ENCODE measurements at places on chromosomes 4 and X.

DNA sequence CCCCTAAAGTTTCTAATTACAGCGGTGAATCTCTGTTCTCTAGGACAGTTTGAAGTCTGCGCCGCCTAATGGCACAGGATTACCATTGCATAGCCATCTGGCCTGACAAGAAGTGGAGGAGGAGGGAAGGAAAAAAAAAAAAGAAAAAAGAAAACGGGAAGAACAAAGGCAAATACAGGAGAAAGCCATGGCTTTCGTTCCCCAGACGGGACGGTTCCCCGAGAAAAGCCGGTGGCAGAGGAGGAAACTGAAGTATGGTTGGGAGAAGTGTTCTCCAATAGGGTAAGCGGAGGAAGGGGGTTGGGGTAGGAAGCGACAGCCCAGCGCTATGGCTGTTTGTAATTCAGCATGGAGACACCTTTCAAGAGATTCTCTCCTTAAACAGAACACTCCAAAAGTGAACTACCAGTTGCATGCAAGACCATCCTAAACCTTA lies 80.8 kb downstream of the HMGN5 start:
- peak; percentile 38 for DNase-seq

DNA sequence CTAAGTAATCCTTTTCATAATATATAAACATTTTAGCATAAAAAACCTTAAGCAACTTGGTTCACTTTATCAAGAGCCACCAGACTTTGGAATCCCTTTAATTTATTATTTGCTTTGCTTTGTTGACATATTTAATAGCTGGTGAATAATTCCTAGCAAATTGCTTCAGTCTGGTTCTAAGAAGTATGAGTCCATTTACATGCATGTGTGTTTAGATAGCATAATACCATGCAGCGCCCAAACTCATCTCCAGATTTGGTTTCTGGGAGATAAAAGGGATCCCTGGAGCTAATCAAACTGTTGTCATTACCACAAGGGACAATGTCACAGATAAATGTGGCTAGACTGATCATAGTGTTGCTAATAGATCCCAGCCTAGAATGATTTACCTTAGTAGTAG lies 111.8 kb downstream of the TMEM144 start:
- no peak for DNase-seq

- no peak for DNase-seq
Observed at GRCh38 chrX:87409113-87409841, 108.3 kb upstream of the KLHL4 start.

DNA sequence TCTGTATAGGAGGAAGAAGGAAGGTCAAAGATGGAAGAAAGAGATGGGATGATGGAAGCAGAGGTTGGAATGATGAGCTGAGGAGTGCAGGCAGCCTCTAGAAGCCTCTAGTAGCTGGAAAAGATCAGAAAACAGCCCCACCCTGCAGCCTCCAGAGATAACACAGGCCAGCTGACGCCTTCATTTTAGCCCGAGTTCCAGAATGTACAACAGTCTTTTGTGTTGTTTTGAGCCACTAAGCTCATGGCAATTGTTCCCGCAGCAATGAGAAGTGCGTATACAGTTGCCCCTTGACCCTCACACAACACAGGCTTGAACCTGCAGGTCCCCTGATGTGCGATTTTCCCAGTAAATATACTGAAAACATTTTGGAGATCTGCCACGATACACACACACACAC lies 72.0 kb downstream of the WFS1 start:
- DNase-seq = no peak

DNA sequence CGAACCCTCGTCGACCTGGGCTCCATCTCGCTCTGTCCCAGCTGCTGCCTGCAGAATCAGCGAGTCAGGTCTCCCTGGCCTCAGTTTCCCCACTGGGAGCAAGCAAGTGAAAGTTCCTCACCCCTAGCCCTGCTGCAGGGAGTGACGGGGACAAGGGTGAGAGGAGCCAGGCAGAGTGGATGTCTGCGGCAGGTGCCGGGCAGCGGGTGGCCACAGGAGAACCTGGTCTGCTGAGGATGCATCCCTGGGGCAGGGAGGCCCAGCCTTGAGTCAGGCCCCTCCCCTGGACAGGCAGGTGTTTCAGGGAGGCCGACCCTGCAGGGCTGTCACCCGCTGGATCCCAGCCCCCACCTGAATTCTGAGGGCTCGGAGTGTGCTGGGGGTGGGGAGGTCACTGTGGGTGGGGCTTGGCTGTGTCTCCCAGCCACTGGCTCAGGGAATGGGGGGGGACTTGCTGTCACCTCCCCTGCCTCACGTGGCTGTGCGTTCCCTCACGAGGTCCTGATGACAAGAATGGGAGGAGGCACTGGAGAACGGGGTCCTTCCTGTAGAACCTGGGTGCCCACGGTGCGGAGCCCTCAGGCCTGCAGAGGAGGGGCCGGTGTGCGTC lies 33.2 kb downstream of the LRPAP1 start:
- no peak for DNase-seq

DNA sequence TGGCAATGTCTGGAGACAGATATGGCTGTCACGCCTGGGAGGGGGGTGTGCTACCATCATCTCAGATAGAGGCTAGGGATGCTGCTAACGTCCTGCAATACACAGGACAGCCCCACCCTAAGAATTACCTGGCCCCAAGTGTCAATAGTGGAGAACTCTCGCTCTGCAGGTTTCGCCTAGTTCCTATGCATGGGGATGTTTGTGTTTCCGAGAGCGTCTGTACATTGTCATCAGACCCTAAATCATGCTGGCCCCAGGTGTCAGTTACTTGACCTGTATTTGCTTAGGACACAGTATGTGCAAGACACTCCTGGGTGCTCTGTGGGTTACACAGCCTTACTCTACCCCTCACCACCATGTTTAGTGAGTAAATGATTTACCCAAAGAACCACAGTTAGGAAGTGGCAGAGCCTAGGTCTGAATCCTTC lies 90.8 kb downstream of the AFF1 start:
- no peak for DNase-seq

GRCh38 chr4:143186212-143186611 lies 1.5 kb downstream of the USP38 start:
- no peak for DNase-seq

DNA sequence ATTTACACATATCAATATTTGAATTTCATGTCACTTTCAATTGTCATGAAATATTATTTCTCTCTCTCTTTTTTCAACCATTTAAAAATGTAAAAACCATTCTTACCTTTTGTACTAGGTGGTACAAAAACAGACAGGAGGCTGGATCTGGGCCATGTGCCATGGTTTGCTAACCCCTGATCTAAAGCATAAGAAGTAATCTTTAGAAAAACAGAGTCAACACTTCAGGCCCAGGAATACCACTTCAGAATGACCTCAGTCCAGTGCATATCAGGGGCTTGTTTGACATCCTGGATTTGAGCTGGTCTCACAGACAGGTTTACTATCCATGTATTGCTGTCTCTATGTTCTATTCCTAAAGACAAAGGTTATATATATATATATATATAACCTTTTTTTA lies 102.5 kb downstream of the DCHS2 start:
- no peak for DNase-seq

- DNase-seq = no peak
Observed at GRCh38 chr4:174183259-174183658, 100.2 kb downstream of the FBXO8 start.

- no peak for DNase-seq
Observed at GRCh38 chrX:44889824-44890223, 16.8 kb downstream of the KDM6A start.

DNA sequence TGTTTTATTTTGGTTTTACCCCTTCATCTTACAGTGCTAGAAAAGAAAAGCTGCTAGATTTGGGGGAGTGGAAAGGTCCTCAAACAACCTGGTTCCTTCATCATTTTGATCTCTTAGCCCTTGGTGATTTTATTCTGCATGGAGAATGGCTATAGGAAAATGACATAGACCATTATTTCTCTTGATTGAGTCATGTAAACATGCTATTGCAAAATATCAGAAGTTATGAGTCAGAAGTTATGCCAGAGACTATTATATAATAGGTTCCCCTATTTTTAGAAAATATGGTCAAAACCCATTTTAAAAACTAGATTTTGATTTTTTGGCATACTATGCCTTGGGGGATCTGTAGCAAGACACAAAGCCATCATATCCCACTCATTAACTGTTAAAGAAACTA lies 83.7 kb upstream of the FAM9C start:
- no peak for DNase-seq

GRCh38 chrX:38968344-38969216 lies 167.3 kb downstream of the MID1IP1 start:
- no peak for DNase-seq

GRCh38 chrX:110442635-110443034 lies 84.0 kb downstream of the RTL9 start:
- DNase-seq = no peak

GRCh38 chr4:128858879-128859671 lies 49.6 kb downstream of the JADE1 start:
- no peak for DNase-seq

DNA sequence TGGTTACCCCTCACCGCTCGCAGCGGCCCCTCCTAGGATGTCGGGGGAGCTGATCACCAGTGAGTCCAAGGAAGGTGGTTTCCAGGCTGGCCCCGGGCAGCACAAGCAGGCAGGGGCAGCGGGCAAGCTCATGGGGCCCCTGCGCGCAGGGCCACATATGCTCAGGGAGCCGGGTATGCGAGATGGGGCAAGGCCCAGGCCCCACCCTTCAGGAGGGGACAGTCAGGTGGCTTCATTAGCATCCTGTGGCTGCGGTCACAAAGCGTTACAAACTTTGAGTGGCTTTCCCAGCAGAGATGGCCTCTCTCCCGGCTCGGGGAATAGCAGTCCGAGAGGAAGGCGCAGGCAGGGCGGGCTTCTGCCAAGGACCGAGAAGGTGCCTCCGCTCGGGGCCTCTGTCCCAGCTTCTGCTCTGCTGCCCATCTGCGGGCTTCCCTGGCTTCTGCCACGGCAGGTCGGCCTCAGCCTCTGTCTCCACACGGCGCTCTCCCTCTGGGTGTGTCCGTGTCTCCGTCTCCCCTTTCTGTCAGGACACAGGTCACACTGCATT lies 13.5 kb downstream of the ABCD1 start:
- no peak for DNase-seq

Data from central memory CD4-positive, alpha-beta T cell (primary cell).